ENCODE measurements at places on chromosomes 7 and 10.

DNA sequence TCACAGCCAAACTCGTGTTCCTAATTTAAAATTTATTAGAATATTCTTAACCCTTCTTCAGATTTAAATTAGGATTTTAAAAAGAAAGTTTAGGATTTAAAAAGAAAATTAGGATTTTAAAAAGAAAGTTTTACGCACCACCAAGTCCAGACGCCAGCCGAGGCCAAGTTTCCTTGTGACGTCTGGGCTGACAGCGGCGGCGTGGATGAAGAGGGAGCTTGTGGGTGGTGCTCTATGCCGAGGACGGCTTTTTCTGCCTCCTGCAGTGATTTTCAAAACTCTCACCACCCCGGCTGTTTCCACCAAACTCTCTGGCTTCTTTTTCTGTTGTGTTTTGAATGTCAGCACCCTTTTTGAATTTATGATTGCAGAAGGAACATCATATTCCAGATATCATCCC, 252.9 kb downstream of the DNAJB6 start:
- DNase-seq = no peak

GRCh38 chr10:18610517-18610916, 40.9 kb downstream of the NSUN6 start:
- no peak for DNase-seq

GRCh38 chr7:114426382-114426781, 11.8 kb downstream of the FOXP2 start:
- DNase-seq = no peak

GRCh38 chr7:69656077-69656476, 57.8 kb downstream of the AUTS2 start:
- DNase-seq = no peak

DNA sequence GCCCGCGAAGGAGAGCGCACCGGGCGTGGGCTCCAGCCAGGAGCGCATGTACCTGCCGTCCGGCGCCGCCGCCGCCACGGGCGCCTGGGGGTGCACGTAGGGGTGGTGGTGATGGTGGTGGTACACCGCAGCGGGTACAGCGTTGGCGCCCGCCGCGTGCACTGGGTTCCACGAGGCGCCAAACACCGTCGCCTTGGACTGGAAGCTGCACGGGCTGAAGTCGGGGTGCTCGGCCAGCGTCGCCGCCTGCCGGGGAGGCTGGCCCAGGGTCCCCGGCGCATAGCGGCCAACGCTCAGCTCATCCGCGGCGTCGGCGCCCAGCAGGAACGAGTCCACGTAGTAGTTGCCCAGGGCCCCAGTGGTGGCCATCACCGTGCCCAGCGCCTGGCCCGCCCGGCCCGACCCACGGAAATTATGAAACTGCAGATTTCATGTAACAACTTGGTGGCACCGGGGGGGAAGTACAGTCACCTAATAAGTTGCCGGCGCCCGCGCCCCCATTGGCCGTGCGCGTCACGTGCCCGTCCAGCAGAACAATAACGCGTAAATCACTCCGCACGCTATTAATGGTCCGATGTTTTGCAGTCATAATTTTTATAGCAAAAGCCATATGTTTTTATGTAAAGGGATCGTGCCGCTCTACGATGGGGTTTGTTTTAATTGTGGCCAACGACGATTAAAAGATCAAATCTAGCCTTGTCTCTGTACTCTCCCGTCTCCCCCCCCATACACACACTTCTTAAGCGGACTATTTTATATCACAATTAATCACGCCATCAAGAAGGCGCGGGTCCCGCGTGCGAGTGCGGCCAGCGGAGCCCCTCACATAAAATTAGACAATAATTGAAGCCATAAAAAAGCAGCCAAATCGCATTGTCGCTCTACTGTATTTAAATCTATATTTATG, at the start of gene HOXA9:
Gene HOXA9, minus strand, starts transcription at position 449 of the 907 bp plus-strand sequence. Its CDS starts 80 bp downstream, at position 369.
- no peak for DNase-seq

DNA sequence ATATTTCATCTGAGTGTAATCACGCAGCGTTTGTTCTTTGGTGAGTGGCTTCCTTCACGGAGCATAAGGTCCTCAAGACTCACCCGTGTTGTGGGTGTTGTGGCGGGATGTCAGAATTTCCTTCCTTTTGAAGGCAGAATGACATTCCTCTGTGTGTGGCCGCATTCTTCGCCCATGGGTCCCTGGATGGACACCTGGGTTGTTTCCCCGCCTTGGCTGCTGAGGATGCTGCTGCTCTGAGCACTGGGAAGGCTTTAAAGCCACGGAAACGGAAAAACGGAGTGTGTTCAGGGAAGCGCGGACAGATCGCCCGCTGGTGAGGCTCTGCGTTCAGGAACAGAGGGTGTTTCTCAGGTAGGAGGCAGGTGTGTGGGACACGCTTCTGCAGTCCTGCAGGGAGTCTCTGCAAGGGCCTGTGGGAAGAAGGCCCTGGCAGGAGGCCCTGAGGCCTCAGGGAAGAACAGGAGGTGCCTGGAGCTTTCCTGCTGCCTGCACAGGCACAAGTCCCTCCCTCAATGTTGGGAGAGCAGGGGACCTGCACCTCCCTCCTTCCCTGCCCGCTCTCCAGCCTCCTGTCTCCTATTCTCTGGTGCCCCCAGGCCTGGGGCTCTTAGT, 35.7 kb upstream of the SHH start:
- DNase-seq = no peak
